ENCODE measurements at places on chromosomes 16 and 17.

DNA sequence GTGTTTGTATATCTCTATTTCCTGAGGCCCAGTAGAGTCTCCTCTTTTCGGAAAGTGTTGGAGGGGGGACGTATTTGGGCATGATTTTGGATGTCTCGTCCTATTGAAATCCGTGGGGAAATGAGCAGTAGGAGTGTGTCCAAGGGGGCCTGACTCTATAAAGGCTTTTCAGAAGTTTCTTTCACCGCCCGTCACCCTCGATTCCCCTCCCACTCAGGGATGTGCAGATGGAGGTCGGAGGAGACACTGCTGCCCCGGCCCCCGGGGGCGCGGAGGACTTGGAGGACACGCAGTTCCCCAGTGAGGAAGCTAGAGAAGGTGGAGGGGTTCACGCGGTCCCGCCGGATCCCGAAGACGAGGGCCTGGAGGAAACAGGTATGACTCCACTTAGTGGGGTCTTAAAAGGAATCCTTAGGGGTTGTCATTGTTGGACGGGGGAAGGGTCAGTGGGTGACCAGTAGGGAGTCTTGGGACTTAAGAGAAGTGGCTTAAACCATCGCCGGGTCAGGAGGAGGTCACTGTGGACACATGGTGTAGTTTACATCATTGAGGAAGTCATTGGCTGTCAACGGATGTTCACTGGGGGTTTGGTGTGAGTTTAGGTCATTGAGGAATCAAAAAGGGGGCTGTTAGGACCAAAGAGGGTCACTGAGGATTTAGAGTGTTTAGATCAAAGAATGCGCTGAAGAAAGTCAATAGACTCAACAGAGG, 424 bp downstream of the MON1B start:
- peak; percentile 20 for DNase-seq

- DNase-seq = no peak
Observed at GRCh38 chr17:14061666-14062560, 7.4 kb upstream of the COX10 start.

- DNase-seq = no peak
Observed at GRCh38 chr16:370979-371514, 709 bp upstream of the MRPL28 start.

GRCh38 chr16:50367777-50368409, 895 bp downstream of the BRD7 start:
- no peak for DNase-seq

GRCh38 chr17:77033892-77034404, 106.8 kb upstream of the SEC14L1 start:
- no peak for DNase-seq

GRCh38 chr17:35127751-35128514, 6.5 kb downstream of the FNDC8 start:
- DNase-seq = no peak

DNA sequence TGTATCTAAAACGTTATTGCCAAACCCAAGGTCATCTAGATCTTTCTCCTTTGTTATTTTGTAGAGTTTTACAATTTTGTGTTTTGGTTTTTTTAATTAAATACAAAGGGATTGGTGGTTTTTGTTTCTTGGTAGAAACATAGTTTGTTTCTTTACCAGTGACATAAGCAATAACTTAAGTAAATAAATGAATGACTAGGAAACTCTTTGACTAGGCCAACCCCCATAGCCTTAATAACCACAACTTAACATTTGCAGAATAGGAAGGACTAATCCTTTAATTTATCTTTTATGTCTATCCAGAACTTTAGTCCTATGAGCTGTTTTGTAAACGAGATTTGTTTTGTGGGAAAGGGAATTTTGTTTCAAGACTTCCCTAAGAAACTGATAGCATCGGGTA, 162.5 kb downstream of the PRKCA start:
- no peak for DNase-seq

GRCh38 chr16:9286930-9287329, 195.5 kb downstream of the HAPSTR1 start:
- no peak for DNase-seq

DNA sequence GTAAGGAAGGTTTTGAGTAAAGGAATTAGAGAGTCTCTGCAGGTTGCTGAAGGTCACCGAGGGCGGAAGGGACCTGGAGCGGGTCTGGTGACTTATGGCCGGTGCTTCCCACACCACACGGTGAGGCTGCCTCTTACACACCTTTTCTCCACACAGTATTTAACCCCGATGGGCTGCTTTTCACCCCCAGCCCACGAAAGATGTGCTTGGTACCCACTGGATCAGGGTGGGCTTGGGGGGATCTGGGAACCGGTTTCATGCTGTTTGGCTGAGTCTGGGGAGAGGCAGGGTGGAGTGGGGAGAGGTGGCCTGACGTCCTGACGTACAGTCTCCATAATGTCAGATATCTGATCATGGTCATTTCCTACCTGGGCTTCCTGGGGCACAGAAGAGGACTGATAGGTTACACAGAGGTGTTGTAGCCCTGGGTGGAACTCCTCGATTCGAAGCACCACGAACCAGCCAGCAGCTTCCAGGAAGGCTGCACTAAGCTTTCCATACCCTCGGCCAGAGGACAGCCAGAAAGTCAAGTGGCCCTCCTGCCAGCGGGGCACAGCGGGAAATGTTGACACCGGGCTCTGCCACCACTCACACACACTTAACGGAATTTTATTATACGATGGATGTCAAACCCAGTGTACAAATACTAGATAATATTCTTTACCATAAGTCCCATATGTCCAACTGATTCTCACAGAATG, 34.0 kb downstream of the OR1D5 start:
- DNase-seq = no peak

GRCh38 chr16:49463529-49463928, 89.9 kb downstream of the C16orf78 start:
- peak; percentile 46 for DNase-seq
